ENCODE measurements at places on chromosomes 7 and 10. TPM values are rescaled to one million over a fixed set of nuclear protein-coding genes. Genes with fewer than 3 reads are reported as not detected.

DNA sequence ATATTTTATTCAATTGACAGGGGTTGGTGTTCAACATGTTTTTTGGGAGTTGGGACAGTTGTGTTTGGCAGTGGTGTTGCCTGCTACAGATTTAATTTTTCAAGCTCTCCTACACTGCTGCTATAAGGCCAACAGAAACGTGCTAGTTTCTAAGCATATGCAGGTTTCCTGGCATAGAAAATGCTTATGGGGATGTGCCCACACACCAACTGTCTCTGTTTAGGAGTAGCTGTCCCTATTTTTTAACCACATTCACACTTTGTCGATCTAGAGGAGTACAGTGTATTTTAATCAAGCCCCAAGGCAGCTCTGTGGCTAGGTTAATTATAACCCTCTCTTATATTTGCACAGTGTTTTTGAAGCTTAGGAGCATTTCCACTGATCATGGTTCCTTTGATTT lies 28.6 kb downstream of the TMEM178B start:
- no peak for DNase-seq

The CNPY1 gene
- not detected for total RNA-seq

DNA sequence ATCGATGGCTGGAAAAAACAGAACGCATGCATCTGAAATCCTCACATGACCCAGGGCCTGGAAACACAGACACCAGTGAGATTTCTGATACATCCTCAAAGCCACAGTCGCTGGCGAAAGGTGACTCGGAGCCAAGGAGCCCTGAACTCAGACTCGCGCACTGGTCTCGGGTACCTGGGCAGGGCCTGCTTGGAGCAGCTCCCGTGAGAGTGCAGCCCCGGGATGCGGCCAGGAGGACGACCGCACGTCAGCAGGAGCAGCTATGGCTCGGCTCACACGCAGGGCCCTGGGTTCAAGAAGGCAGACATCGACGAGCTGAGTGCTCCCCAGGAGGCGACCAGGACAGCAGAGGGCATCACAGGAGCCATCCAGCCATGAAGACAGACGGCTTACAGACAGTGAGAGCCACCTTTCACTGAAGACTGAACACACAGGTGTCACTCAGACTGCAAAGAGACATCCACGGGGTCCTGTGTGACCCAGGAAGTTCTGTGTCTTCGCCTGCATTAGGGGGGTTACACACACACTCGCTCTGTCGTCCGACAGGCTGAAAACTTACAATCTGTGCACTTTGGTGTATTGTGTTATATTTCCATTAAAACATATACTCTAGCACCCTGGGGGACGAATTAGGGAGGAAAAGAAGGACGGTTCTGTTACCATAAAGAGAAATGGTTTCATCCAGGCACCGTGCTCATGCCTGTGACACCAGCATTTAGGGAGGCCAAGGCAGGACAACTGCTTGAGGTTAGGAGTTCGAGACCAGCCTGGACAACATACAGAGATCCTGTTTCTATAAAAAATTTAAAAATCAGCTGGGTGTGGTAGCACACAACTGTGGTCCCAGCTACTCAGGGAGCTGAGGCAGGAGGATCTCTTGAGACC lies 227.7 kb downstream of the MAD1L1 start:
- DNase-seq: peak; percentile 11

GRCh38 chr10:131091682-131092081 lies 219.8 kb downstream of the TCERG1L start:
- no peak for DNase-seq

The GIMAP6 gene
- 58.2 TPM for total RNA-seq

DNA sequence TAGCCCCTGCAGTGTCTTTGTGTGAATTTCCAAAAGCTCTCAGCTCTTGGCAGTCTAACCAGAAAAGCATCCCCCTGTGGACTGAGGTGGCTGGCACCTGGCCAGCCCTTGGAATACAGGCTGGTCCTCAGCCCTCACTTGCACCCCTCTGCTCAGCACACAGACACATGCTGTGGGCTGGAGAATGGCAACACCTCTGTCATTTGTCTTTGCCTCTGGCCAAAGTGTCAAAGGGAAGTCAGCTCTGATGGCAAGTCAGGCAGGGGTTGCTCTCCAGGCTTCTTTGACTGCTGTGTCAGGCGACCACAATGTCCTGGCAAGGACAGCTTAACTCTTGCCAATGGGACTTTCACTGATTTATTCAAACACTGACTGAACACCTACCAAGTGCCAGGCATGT lies 724.8 kb downstream of the INHBA start:
- no peak for DNase-seq

DNA sequence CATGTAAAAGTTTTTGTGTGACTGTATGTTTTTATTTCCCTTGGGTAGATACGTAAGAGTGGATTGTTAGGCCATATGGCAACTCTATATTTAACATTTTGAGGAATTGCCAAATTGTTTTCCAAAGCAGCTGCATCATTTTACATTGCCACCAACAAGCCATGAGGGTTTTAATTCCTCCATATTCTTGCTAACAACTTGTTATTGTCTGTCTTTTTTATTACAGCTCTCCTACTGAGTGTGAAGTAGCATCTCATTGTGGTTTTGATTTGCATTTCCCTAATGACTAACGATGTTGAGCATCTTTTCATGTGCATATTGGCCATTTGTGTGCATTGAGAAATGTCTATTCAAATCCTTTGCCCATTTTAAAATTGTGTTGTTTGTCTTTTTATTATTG lies 94.9 kb downstream of the CARD11 start:
- no peak for DNase-seq

- no peak for DNase-seq
These were observed 200.9 kb downstream of the ADAM12 start for GRCh38 chr10:126187399-126187798.

- no peak for DNase-seq
These were observed 140.7 kb upstream of the ANKRD1 start for GRCh38 chr10:91061608-91062007.

DNA sequence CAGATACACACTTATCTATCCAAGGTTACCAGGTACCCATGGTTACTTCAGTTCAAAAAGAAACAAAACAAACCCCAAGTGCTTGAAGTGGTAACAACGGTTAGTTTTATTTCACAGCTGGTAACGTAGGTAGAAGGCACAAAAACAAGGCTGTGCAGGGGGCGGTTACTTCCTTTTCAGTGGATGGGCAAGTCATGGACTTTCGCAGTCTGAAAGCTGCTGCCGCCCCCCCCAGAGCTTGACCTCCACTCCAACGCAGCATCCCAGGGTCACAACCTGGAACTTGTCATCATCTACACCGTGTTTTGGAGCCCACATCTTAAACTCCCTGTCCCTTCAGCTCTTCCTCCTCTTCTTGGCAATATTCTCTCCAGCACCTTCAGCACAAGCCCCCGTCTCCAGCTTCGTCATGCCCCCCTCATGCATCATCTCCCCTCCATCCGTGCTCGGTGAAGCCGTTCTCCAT lies 181.2 kb upstream of the ITGB1 start:
- no peak for DNase-seq

- no peak for DNase-seq
These were observed 19.4 kb downstream of the TUBAL3 start for GRCh38 chr10:5385224-5385623.

DNA sequence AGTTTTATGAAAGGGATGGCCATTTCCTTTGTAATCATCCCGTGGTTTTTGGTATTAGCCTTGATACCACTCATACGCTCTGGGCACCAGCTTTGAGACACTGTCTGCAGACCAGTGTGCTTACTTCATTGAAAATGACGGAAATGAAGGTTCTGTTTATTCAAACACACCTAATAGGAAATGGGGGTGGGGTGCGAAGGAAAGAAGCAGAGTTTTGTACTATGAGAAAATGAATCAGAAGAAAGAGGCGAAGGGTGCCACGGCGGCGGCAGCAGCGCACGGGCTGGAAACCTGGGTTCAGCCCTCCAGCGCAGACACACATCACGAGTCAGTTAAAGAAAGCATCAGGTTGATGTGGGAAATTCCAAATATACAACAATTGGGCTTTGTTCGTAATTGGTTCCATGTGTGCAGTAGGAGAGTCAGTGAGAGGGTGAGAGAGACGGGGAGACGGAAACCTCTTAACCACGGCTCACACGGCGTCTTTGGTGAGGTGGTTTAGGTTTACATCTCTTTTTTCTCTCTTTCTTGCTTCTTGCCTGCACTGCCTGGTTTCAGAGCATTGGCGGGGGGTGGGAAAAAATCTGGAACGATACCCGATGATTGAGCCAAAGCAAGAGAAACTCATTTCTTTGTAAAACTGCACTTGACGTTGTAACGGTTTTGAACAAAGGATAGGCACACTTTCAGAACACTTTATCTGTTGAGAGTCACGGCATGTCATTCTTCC lies 321.2 kb downstream of the FRMD4A start:
- no peak for DNase-seq

The GPR146 gene
- total RNA-seq: 25.0 TPM

- DNase-seq: no peak
These were observed 216.5 kb upstream of the MKLN1 start for GRCh38 chr7:131111081-131111576.

The H2BK1 gene
- not detected for total RNA-seq

The MKX gene
- total RNA-seq: 4.4 TPM
